ENCODE measurements at places on chromosomes 16 and 17.

GRCh38 chr17:34797720-34798119 lies 163.5 kb downstream of the CCT6B start:
- DNase-seq, result no peak

GRCh38 chr17:73595479-73595878 lies 48.8 kb downstream of the SDK2 start:
- no peak for DNase-seq

DNA sequence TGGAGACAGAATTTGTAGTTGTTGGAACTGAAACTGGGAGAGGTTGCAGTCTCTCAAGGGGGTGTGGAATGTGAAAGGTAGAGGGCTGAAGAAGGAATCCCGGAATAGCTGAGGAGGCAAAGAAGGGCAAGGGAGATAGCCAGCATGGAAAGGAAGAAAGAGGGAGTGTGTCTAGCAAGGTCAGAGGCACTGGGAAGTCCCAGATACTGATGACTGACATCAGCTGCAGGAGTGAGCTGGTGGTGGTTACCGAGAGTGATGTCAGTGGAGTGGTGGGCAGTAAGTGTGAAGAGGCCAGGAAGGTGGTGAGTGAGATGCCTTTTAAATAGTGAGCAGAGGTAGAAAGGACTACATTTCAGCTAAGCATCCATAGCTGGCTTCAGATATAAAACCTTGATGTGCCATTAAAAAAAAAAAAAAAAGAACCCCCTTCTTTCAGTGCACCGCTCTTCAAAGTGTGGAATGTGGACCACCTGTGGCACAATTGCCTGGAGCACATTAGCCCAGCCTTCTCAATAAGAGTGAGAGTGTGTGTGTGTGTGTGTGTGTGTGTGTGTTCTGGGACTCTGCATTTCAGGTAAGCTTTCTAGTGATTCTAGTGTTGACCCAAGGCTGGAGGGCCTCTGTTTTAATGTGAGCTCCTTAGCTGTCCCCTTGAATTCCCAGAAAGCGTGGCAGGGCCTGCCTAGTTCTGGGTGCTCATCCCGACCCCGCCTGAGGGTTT lies 8.5 kb downstream of the PRMT7 start:
- DNase-seq, result no peak

GRCh38 chr17:34869641-34870040 lies 91.6 kb downstream of the CCT6B start:
- DNase-seq, result no peak

DNA sequence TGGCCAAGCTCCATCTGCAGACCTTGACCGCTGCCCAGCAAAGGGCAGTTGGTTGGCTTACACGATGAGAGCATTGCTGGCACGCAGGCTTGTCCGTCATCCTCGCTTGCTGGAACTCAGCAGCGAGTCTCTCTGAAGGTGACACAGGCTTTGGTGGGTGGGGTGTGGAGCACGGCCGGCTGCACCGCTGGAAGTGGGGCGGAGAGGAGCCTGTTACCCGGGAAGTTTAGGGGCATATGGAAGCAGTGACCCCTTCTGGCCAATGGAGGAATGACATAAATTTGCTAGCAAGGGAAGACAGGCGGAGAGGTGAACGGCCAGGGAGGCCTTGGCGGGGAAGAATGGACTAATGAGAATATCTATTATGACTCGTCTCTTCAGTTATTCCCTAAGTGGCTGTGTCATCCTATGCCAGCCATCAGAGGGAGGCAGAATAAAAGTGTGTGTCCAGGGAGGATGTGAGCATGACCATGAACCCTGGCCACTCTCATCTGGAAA lies 65.9 kb upstream of the SDK2 start:
- DNase-seq, result no peak

DNA sequence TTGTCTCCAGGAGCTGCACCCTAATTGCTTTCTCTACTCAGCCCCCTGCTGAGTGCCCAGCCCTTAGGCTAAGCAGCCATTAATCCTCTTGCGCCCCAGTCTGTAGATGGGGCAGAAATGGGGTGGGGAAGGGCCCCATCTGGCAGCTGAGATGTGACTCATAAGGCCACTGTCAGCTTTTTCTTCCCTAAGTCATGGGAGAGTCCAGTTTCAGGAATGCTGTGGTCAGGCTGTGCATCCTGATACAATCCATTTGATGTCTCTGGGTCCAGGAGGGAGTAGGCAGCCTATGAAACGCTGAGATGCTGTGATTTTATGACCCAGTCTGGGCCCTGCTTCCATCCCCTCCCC lies 12.3 kb downstream of the PLXDC1 start:
- no peak for DNase-seq

- DNase-seq, result no peak
Measured at GRCh38 chr16:9908613-9909012, 273.6 kb downstream of the GRIN2A start.

- DNase-seq, result no peak
Measured at GRCh38 chr16:17723531-17724134, 252.9 kb upstream of the XYLT1 start.

- DNase-seq, result no peak
Measured at GRCh38 chr17:76528528-76529223, 8.8 kb downstream of the CYGB start.

GRCh38 chr17:77286641-77287431 lies 146.1 kb downstream of the SEC14L1 start:
- DNase-seq, result no peak

DNA sequence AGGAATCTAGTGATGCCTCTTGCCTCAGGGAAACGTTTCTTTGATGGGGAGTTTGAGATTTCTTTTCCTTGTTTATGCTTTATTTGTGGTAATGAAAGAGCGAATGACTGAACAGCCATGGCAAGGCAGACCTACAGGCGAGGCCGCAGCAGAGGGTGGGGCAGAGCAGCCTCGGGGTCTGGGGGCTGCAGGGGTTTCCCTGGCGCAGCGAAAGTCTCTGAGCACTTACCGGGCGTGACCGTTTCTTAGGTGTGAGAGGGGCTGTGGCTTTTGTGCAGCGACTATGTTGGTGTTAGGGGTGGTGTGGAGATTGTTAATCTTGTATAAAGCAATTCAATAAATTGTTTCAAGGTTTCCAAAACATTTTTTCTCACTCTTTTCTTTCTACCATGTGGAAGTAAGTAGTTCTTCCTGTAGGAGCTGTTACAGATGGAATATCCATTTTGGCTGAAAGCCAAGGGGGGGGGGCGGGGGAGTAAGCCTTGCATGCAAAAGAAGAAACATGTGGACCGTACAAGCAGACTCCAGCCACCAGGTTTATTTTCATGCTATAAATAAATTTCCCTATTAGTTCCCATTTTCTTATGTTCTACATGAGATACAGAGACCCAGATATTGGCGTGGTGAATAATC lies 34.8 kb downstream of the UBN1 start:
- DNase-seq, result no peak

- no peak for DNase-seq
Measured at GRCh38 chr17:31479062-31479408, 87.6 kb downstream of the RAB11FIP4 start.

DNA sequence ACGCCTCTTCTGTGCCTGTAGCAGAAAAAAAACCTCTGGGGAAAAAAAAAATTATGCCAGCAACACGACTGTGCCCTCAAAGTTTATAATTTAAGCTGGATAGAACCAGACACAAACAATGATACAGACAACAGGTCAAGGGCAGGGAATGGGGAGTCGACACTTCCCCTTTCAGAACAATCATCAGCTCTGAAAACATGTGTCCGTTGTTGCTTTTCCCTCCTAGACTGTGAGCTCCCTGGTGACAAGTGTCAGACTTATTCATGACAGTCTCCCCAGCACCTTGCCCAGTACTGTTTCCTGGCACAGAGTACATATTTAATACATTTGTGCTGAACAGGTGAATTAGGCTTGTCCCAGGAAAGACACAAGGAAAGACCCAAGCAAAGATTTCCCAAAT lies 178.3 kb downstream of the SOX9 start:
- no peak for DNase-seq

GRCh38 chr17:44074231-44074910 lies 3.8 kb downstream of the G6PC3 start:
- DNase-seq, result peak; percentile 46

DNA sequence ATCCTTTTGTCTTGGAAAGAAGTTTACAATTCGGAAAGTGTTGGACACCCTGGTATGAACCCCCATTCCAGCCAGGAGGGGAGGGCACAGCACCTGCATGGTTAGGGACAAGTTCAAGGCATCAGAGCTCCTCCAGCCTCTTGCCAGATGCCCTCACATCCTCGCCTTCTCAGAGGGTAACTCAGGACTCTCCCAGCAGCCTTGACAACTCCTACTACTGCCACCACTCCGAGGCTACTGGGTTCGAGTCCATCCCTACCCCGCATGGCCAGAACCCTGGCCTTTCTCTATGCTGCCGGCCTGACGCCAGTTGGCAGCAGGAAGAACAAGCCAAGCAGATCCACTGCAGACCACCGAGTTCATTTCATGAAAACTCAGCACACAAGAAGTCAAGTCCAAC lies 34.1 kb downstream of the AXIN2 start:
- DNase-seq, result no peak

GRCh38 chr16:75789237-75789636 lies 62.9 kb upstream of the CPHXL start:
- DNase-seq, result no peak

DNA sequence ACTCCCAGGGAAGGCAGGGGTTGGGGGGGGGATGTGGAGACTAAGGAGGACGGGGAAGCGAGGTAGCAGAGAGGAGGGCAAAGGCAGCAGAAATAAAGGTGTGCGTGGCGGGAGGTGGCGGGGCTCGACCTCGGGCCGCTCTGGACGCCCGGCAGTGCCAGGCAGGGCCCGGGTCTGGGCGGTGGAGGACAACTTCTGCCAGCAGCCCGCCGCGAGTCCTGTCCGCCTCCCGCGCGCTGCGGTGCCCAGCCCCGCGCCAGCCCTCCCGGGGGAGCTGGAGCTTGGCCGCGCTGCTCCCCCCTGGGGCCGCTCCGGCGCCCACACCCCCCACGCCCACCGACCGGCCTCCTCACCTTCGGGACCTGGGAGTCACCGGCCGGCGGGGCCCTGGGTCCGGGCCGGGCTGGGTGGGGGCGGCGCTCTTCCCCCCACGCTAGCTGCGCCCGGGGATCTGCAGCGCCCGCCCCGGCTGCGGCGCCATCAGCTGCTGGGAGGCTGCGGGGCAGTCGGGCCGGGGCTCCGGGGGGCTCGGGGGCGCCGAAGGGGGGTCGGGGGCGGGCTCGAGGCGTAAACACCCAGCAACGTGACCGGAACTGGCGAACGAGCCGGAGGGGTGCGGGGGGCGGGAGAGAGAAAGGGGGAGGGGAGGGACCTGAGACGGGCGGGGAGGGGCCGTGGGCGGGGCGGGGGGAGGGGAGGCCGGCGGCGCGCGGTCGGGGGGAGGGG lies at the start of gene CCDC92B:
CCDC92B (minus strand) TSS at position 595 of the 726 bp plus-strand sequence. CDS start 14,507 bp downstream, outside the sequence.
- DNase-seq, result no peak

DNA sequence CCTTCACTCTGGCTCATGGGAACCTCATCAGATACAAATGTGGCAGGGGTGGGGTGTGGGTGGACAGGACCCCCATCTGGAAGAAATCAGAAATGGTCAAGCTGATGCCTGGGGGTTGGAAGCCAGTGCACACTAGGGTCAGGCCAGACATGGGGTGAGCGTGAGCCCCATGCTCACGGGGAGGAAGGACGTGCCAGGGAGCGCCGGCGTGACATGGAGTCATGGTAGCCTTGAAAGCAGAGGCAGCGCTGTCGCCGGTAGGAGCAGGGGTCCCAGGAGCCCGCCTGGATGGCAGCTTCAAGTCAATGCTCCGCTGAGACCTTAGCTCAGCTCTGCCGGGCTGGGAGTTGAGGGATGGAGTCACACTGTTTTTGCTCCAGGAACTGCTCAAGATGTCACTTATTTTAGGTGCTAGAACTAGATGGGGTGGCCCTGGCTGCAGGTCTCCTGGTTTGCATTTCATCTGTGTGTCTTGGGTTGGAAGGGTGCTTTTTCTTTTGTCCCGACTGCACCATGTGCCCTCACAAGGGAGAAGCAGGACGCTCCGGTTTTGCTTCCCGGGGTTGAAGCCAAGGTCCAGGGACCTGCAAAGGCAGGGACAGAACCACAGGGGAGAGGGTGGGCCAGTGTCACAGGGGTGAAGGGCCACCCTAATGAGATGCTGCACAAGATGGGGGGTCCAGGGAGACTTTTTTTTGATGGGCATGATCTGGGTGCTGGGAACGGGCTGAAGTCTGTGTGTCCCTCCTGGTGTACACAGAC lies 51.4 kb downstream of the USP22 start:
- no peak for DNase-seq

- DNase-seq, result no peak
Measured at GRCh38 chr17:57004944-57005579, 27.1 kb downstream of the SCPEP1 start.

- DNase-seq, result peak; percentile 6
Measured at GRCh38 chr17:57633236-57633635, 111.9 kb downstream of the CCDC182 start.

- DNase-seq, result no peak
Measured at GRCh38 chr16:8782673-8783072, 14.8 kb downstream of the TMEM186 start.

- no peak for DNase-seq
Measured at GRCh38 chr17:38970804-38971203, 3.6 kb upstream of the FBXO47 start.

GRCh38 chr16:29963021-29963743 lies 1.3 kb downstream of the TMEM219 start:
- no peak for DNase-seq

GRCh38 chr17:6995500-6996255 lies at the start of gene ALOX12:
Gene ALOX12, plus strand, starts transcription at chr17:6996049. Its CDS starts 69 bp downstream, at chr17:6996118.
- DNase-seq, result no peak

GRCh38 chr17:44830359-44831288 lies 537 bp upstream of the GJC1 start:
- DNase-seq, result no peak

DNA sequence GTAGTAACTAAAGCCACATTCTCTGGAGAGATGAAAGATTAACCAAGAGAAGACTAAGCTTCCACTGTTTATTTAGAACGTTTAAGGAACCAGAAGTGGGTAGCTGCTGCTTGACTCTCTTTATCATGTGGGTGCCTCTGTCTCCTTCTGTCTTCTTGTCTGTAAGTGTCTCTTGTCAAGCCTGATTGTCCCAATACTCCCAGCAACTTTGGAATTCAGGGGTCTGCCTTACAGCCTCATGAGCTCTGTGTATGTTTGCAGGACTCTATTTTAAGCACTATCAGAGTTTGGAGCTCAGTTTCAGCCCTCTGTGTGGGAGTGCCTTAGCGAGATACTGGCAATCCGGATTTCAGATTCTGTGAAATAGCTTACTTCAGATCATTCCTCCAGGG lies 29.3 kb upstream of the SPACA3 start:
- no peak for DNase-seq

DNA sequence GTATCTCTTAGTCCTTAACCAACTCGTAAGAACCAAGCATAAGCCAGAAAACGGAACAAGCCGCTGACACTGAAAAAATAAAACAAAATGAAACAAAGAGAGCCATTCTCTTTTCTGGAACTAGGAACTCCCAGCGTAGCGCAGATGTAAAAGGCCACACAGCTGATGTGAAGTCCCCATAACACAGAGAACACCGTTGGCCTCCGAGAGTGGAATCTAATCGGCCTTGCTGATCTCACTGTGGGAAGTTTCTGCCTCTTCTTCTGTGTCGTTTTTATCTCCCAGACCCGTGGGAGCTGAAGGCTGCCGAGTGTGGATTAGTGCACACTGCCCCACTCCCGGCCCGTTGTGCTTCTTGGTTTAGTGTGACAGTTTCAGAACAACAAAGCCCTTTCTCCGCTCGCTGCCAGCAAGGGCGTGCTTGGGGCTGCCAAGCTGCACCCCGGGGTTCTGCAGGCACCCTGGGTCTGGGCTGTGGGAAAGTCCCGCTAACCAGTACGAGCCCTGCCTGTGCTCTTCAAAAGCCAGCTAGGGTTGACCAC lies 21.7 kb downstream of the TTYH2 start:
- DNase-seq, result no peak

GRCh38 chr17:7248796-7249195 lies 2.7 kb downstream of the CTDNEP1 start:
- DNase-seq, result peak; percentile 74
